Large intestine (tissue), 12 donors: ENCODE measurements at places on chromosomes 7 and 10. TPM values are rescaled to one million over a fixed set of nuclear protein-coding genes. Genes with fewer than 3 reads are reported as not detected.

MCM10 gene
- 4.7 TPM for polyA plus RNA-seq

ZNF117 gene
- polyA plus RNA-seq = 31.1 TPM

FFAR4 gene
- 0.51 TPM for polyA plus RNA-seq

ECHDC3 gene
- polyA plus RNA-seq = 9.6 TPM

SPDYE16 gene
- polyA plus RNA-seq = 1.2 TPM

CYP26C1 gene
- polyA plus RNA-seq = not detected

RHBDD2 gene
- 51.9 TPM for polyA plus RNA-seq
